T-helper 17 cell (primary cell): ENCODE measurements at places on chromosomes 7 and 10.

DNA sequence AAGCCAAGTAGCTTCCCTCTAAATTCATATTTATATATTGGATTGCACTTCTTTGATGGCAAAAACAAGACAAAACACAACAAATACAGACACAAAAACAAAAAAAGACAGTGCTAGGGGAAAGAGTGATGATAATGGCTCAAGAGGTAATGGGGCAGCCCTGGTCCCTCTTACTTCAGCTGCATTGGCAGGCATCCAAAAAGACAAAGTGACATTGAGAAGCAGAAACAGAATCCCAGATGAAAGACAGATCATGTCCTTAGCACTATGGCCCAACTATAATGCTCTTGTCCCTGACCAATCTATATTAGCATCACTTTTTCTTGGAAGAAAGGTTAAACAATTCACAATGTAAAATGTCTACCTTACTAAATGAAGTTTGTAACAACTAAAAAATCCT, 76.2 kb downstream of the GPR85 start:
- DNase-seq: no peak

DNA sequence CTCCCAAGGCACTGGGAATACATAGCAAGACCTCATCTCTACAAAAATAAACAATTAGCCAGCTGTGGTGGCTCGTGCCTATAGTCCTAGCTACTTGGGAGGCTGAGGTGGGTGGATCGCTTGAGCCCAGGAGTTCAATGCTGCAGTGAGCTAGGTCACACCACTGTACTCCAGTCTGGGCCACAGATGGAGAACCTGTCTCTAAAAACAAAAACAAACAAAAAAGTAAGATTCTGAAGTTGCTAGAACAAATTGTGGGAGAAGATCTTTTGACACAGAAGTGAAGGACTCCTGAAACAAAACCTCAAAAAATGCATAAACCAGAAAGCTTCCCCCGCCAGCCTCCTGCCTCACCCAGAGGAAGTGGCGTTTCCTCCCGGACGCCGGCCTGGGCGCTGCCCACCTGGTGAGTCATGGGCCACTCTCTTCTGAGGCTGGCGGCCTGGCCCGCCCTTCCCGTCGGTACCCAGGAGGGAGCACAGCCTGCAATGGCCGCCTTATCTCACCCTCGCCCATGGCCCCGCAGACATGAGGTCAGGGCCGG, 25.4 kb upstream of the ELN start:
- no peak for DNase-seq

GRCh38 chr10:14550471-14550981, 219.8 kb upstream of the FRMD4A start:
- no peak for DNase-seq

GRCh38 chr10:73634421-73634820, 6.9 kb downstream of the MYOZ1 start:
- no peak for DNase-seq

GRCh38 chr7:130667593-130668257, 823 bp downstream of the COPG2 start:
- DNase-seq: no peak

- DNase-seq: no peak
Measured at GRCh38 chr7:7738177-7738576, 19.8 kb upstream of the RPA3 start.

- DNase-seq: no peak
Measured at GRCh38 chr10:15092855-15093408, 4.2 kb upstream of the RPP38 start.

DNA sequence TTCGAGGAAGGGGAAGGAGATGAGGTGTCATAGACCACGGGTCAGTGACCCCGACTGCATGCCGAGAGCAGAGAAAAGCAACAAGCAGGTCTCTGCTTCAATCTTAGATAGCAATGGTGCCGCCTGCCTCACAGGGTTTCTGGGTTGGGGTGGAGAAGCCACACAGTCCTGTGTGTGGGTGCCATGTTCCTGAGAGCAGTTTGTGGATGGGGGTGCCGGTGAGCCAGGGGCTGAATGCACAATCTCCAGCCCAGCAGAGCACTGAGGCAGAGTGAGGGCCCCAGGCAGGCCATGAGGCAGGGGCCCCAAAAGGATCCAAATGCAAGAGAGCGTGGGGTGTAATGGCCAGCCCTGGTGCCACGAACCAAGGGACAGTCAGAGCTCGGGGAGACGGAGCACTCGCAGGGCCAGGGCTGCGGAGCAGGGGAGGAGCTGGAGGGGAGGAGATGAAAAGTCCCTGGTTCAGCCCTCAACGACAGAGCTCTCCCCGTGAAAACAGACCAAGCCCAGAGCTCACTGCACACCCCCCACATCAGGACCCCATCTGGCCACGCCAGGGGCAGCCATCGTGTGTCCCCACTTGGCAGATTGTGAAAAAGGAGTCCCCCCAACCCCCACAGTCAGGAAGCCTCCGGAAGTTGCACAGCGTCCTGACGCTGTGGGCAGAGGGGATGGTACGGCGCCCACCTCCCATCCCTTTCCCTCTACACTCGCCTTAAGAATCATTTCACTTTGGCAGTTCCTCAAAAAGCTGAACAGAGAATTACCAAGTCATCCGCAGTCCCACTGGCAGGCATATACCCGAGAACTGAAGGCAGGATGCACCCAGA, 19.9 kb downstream of the WDR86 start:
- DNase-seq: no peak

GRCh38 chr7:126541406-126541805, 711.3 kb downstream of the GRM8 start:
- DNase-seq: no peak

DNA sequence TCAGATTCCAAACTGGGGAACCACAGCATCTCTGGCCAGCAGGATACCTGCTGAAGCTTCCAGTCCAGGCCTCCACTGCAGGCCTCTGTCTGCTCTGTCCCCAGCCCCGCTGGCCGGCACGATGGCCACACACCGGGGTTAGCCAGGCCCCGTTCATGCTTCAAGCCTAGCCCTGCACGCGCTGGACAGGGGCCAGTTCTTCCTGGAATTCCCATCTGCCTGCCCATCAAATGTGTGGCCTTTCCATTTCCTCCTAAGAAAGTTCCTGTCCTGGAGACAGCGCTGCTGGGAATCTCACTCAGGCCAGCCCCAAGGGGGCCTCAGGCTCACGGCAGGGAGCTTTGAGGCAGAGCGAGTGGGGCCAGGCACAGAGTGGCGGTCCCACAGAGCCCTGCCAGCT, 18.0 kb downstream of the SH2B2 start:
- DNase-seq: no peak

GRCh38 chr7:49187543-49188268, 263.4 kb downstream of the CDC14C start:
- no peak for DNase-seq

- DNase-seq: no peak
Measured at GRCh38 chr10:8056871-8057331, 2.4 kb downstream of the GATA3 start.

GRCh38 chr7:140391634-140392033, 6.7 kb downstream of the SLC37A3 start:
- DNase-seq: no peak

DNA sequence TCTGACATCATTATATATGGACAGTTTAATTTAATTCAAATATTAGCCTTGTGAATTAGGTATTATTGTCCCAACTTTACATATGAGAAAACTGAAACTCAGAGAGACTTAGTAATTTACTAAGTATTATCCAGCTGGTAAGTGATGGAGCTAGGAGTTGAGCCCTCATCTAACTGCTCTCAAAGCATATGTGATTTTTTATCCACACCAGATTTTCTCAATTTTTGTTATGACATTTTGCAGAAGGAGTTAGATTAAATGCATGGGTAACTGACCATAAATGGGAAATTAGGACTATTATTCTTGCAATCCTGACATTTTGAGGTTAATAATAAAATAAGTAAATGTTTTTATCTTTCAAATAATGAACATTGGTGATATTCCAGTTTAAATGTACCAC, 778.3 kb upstream of the SORCS1 start:
- no peak for DNase-seq

DNA sequence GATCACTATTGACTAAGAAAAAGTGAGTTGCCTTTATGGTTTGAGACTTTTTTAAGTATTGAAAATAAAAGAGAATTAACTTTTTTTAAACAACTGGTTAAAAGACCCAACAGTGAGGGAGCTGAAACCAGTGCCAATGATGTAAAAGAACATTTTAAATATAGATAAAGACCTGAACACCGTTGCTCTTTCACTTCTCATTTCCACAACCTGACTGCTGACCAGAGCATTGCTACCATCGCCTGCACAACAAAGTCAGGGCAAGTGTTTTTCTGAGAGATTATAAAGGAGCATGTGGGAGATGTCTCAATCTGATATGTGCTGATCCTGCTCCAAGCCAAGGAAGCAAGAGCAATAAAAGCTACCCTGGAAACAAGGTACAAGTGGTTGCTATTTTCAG, 34.7 kb downstream of the IMMP2L start:
- DNase-seq: no peak

GRCh38 chr10:69385454-69386350, 31.0 kb downstream of the TACR2 start:
- DNase-seq: no peak

DNA sequence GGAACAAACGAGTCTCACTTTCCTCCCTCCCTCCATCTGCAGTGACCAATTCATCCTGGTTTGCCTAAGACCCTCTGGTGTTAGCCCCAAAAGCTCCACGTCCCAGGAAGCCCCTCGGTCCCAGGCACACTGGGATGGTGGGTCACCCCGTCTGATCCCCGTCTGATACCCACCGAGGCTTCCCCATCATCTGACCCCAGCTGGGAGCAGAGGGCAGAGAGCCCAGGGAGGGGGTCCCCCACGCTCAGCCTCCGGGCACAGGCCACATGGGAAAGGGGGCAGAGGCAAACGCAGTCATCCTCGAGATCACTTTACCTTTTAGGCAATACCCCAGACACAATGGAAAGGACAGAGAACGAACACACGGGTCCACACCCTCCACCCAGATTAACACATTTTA, 291.6 kb upstream of the PPP2R2D start:
- no peak for DNase-seq

- no peak for DNase-seq
Measured at GRCh38 chr10:21293518-21294356, 231.7 kb downstream of the SKIDA1 start.

DNA sequence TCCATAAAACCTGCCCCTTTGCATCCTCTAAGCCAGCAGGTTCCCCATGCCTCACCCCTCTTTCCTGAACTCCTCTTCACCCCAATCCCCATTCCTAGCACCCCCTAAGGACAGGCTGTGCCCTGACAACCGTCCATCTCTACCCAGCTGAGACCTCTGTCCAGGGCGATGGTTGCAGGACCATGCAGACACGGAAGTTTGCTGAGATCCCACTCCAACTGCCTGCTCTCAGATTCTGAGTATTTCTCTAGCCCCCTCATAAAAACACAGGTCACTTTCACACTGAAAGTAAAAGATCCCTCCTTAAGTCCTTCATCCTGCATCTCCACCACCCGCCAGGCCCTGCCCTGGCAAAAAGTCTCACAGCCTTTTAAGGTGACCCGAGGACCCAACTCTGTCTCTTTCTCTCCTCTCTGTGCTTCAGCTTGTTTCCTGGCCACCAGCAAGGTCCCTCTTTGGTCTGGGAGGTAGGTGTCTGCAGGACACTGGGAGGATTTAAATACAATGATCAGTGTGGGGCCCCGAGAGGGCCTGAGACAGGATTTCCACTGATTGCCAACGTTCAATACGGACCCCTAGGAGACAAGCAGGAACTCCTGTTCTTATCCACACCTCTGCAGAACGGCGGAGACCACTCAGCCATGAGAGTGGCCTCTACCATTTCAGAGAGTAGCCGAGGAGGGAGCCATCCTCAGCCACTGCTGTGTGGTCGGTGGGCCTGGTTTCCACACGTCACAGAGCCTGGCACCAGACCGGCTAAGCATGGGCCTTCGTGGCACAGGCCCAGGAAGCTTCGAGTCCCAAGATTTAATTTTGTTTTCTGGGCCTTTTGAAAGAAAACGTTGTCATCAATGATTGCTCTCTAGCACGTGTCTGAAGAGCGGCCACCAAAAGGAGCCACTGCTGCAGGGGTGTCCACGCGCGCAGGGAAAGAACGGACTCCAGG, 27.9 kb downstream of the CALML3 start:
- no peak for DNase-seq

GRCh38 chr10:33162248-33162575, 172.3 kb downstream of the NRP1 start:
- no peak for DNase-seq

GRCh38 chr7:82210416-82211184, 233.0 kb downstream of the CACNA2D1 start:
- no peak for DNase-seq

DNA sequence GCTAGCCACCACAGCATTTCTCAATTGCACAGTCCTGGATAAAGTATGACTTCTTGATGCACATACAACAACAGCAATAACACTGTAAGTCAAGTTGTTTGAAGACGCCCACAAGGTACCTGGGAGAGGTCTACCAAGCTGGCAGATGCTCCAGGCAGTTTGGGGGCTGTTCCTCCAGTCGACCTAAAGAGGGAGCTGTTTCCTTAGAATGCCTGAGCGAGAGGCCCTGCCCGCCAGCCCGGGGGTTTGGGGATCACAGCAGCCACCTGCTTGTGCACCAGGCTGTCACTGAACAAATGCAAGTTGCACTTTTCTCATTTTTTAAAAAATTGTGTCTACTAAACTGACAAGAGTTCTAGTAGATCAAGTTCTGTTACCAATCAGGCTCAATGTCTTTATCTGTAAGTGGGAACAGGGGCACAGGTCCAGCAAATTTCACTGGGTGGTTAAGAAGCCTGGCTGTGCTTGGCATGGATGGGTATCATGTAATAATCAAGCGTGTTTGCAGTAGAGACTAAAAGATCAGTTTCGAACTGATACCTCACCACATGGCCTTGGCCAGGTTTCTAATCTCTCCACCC, 193.8 kb upstream of the ADO start:
- DNase-seq: peak; percentile 60

DNA sequence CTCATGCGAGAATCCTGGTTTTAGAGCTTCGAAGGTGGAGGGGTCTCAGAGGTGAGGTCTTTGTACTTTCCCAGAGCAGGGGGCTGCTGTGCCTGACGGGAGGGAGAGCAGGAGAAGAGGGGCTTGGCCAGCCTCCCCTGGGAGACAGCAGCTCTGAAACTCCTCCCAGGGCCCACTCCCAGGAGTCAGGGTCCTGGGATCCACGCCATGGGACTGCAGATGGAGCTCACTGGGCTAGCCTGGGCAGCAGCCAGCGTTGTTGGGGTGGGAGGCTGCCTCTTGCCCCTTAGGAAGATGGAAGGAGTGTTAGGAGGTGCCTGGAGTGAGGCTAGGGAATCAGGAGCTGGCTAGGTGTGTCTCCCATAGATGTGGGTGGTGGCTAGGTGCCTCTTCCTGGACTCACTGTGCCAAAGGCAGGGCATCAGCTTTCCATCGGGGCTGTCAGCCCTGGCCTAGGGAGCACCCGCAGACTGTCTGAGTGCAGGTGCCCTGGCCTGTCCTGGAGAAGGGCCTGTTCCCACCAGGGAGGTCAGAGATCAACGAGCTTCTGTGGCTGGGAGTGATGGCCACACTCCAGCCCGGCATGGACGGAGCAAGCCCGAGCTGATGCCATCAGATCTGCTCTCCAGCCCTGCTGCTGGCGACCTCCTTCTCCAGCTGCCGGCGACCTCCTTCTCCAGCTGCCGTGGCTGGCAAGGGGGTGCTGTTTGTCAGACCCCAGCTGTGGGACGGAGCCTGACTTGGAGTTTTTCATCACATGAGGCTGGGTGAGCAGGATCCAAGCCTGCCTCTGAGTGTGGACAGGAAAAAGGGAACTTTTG, 111.3 kb downstream of the PTPN20 start:
- no peak for DNase-seq

- DNase-seq: no peak
Measured at GRCh38 chr10:129779126-129780111, 184.7 kb downstream of the EBF3 start.

GRCh38 chr10:102675666-102676533, 31.6 kb downstream of the TRIM8 start:
- DNase-seq: no peak

- no peak for DNase-seq
Measured at GRCh38 chr7:15765753-15766152, 79.3 kb upstream of the MEOX2 start.

GRCh38 chr10:122306282-122306681, 35.2 kb downstream of the BTBD16 start:
- DNase-seq: no peak
